ENCODE measurements at places on chromosomes 7 and 10. TPM values are rescaled to one million over a fixed set of nuclear protein-coding genes. Genes with fewer than 3 reads are reported as not detected.

The ITPRID1 gene
- not detected for total RNA-seq

The PDK4 gene
- total RNA-seq = 718 TPM

The PTPRE gene
- 10.2 TPM for total RNA-seq

The IMMP2L gene
- total RNA-seq = 33.1 TPM

The HOGA1 gene
- total RNA-seq = 0.47 TPM

The TMEM213 gene
- total RNA-seq = not detected

The CYP3A4 gene
- total RNA-seq = 0.15 TPM

The AKR1C8 gene
- total RNA-seq = not detected

The GIMAP5 gene
- total RNA-seq = 5.6 TPM

The NRG3 gene
- not detected for total RNA-seq

The FAM25A gene
- not detected for total RNA-seq

The OGDHL gene
- 0.90 TPM for total RNA-seq

The ADCYAP1R1 gene
- 0.96 TPM for total RNA-seq

The ITGB8 gene
- 10.6 TPM for total RNA-seq

The TRIM50 gene
- 0.24 TPM for total RNA-seq

The PHKG1 gene
- total RNA-seq = 2.3 TPM

The TMEM176B gene
- 144 TPM for total RNA-seq

The TRRAP gene
- 46.9 TPM for total RNA-seq

The CLDN3 gene
- 8.2 TPM for total RNA-seq

The ZEB1 gene
- 41.3 TPM for total RNA-seq

The PON3 gene
- total RNA-seq = 26.0 TPM

The RARRES2 gene
- 369 TPM for total RNA-seq
